ENCODE measurements at places on chromosomes 3 and 15. TPM values are rescaled to one million over a fixed set of nuclear protein-coding genes. Genes with fewer than 3 reads are reported as not detected.

VIPR1 gene
- 79.7 TPM for total RNA-seq

DNA sequence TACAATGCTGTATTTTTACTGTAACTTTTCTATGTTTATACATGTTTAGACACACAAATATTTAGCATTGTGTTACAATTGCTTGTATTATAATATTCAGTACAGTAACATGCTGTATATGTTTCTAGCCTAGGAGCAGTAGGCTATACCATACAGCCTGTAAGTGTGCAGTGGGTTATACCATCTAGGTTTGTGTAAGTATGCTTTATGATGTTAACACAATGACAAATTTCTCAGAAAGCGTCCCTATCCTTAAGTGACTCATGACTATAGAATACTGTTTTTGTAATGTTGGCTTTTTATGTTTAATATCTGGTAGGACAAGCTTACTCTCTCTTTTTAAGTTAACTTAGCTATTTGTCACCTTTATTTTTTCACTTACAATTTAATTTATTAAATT, 127.5 kb upstream of the THRB start:
- no peak for DNase-seq
- no peak overlapping the region for H3K4me3 ChIP-seq
- no peaks in the 10 kb centered on the region for H3K4me1 ChIP-seq

SNX22 gene
- 2.2 TPM for total RNA-seq

DNA sequence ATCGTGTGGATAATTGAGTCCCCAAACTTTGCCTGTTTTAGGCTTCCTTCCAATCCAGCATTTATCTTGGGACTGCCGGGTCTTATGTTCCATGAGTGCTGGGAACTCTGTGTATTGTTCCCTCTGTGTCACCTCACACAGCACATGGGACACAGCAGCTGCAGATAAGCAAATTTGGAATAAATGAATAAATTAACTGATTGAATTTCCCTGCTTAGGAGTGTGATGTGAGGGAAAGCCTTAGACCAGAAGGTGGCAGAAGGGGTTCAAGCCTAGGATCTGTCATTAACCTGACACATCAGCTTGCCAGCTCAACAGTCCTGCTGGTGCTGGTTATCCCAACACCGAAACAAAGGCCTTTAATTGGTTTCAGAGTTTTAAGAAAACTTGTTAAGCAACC, 114.3 kb downstream of the OXSM start:
- H3K4me1 ChIP-seq: no peaks in the 10 kb centered on the region
- no peaks in the 10 kb centered on the region for H3K27me3 ChIP-seq
- H3K4me3 ChIP-seq: no peak overlapping the region
- H3K27ac ChIP-seq: no peak overlapping the region
- no peaks in the 10 kb centered on the region for H3K36me3 ChIP-seq
